Stimulated activated CD8-positive, alpha-beta memory T cell treated with anti-CD3 and anti-CD28 coated beads, Interleukin-4, amount 100 ng/mL, for 1 hour (primary cell): ENCODE measurements at places on chromosomes 1 and 21.

DNA sequence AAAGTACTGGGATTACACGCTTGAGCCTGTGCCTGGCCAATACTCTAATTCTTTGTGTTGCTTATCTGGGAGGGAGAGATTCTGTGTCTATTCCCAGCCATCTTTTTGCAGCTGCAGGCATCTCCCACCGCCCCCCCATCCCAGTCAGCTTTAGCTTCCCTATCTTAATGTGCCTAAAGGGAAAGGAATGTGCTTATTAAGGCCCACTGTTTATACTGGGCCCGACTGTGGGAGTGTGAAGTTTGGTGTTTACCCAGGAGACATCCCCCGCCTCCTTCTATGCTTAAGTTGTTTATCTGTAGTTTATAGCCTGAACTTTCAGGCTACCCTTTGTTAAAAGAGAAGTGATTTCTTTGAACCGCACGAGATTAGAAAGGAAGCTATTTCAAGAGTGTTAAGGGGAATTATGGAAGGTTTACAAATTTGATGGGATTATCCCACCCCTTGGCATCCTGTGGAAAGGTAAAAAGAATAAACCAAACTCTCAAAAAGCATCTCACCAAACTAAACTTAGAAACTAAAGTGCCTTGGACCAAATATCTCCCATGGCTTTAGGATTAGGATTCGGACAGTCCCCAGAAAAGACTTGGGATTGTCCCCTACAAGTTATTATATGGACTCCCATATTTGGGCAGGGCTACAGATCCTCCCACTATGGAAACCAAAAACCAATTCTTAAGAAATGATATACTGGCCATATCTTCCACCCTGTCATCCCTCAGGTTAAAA, 25.5 kb upstream of the ZNF496 start:
- no peak for DNase-seq

- DNase-seq: no peak
These were observed 128.7 kb downstream of the ACTL8 start for GRCh38 chr1:17883662-17884395.

DNA sequence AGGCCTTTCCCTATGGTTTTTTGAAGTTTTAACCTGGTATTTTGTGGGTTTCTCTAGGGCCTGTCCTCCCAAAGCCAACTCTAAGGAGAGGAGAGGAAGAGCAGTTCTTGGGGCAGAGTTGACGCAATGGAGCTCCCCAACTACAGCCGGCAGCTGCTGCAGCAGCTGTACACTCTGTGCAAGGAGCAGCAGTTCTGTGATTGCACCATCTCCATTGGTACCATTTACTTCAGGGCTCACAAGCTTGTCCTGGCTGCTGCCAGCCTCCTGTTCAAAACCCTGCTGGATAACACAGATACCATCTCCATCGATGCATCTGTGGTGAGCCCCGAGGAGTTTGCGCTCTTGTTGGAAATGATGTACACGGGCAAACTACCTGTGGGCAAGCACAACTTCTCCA, 38.2 kb downstream of the ZBTB40 start:
- no peak for DNase-seq

- DNase-seq: no peak
These were observed at the start of gene JAM2 for GRCh38 chr21:25638660-25639550. Gene JAM2, plus strand, starts transcription at chr21:25639258. Its CDS starts 564 bp downstream, at chr21:25639822.

DNA sequence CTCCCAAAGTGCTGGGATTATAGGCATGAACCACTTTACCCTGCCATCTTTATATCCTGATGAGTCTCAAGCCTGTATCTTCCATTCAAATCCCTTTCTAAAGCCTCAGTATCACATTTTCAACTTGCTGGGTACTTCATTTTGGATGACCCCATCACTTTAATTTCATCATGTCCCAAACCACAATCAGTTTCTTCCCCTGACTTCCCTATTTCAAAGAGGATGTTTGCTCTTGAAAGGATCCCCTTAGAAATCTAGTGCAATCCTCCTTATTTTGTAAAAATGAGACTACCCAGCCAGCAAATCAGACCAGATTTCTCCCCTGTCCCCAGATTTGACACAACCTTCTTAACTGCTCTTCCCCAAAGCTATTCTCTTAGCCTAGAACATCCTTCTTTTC, 7.0 kb upstream of the TRIT1 start:
- DNase-seq: no peak

DNA sequence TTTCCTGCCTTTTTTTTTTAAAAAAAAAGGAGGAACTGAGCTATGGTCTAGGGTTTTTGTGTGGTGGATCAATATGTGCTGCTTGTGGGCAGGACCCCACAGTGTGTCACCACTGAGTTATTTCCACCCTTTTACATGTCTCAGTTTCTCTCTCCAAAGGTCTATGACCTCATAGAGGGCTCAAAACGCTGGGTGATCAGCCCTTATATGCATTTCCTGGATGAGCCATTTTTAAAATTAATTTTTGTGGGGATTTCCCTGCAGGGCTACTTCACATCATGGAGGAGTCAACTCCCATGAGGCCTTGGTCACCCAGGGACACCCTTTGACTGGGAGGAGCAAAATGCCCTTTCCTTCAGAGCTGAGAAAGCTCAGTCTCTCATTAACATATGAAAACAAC, 20.7 kb upstream of the HAO2 start:
- DNase-seq: no peak

DNA sequence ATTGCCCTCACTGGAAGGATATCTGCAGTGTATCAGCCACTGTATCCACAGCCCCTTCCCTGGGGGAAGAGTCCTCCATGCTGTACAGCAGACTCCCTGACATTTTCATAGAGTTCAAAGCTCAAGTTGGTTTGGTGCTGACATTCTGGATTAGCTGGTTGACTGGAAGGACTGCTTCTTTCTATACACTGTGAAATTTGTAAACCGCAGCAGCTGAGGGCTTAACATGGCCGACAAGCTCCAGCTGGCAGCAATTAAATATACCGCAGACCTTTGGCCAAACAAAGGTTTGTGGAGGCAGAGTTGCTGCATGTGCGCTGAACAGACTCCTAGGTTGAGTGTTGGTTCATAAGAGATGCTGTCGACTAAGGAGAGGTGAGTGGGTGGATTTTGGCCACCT, 126.4 kb downstream of the DHRS3 start:
- DNase-seq: no peak

- DNase-seq: peak; percentile 54
These were observed 19.5 kb upstream of the NCMAP start for GRCh38 chr1:24536391-24536840.

DNA sequence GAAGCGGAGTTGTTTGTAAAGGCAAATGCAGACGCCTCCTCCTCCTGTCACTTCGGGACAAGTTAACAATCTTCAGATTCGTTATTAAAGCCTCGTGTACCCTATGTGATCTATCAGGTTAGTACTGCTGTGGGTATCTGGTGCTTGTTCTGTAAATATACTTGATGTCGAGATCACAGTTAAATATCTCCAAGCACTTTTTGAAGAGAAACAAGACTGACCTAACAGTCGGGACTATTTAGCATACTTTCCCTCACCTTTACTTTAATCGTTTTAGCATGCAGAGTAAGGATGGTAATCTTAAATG, 710 bp downstream of the KLHL20 start:
- DNase-seq: no peak

GRCh38 chr1:246219508-246220030, 287.5 kb downstream of the SMYD3 start:
- no peak for DNase-seq

DNA sequence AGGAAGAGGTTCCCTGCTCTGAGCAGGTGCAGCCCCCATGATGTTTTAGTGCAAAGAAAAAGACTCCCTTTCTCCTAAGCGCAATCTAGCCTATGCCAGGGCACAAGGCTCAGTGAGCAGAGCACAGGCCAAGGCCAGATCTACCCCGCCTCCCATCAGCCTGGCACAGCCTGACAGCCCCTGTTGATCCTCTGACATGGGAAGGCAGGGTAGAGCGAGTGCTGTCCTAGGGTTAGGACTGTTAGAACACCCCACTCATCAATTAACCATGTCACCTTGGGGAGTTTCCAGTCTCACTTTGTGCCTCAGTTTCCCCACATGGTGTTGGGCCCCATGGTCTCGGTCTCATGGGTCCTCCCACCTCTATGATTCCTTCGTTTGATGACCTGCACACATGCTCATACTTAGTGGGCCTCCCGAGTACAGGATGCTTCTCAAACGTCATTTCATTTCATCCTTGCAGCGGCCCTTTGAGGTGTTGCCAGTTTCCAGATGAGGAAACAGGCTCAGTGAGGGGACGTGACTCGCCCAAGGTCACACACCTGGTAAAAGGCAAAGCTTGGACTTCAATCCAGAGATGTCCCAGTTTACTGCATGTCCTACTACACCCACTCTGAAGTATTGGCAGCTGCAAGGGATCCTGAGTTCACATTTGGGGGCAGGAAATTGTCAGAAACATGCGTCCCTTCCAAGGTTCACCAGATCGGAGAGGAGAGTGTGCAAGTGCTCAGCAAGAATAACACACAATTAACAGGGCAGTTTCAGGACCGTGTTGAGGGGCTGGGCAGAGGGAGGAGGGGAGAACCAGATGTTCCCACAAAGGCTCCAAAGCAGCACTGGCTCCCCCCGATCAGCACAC, 213.3 kb downstream of the TRABD2B start:
- DNase-seq: no peak

DNA sequence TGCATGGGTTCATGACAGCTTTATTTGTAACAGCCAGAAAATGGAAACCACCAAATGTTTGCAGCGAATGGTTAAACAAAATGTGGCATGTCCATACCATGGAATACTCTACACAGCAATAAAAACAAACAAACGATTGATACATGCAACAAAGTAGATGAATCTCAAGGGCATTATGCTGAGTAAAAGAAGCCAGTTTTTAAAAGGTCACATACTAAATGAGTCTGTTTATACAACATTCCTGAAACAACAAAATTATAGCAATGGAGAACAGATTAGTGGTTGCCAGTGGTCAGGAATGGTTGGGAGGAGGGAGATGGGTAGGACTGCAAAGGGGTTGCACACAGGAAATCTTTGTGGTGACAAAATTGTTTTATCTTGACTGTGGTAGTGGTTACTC, 202.4 kb upstream of the UBE2U start:
- DNase-seq: no peak

GRCh38 chr1:94538243-94538827, 3.2 kb downstream of the F3 start:
- DNase-seq: no peak

DNA sequence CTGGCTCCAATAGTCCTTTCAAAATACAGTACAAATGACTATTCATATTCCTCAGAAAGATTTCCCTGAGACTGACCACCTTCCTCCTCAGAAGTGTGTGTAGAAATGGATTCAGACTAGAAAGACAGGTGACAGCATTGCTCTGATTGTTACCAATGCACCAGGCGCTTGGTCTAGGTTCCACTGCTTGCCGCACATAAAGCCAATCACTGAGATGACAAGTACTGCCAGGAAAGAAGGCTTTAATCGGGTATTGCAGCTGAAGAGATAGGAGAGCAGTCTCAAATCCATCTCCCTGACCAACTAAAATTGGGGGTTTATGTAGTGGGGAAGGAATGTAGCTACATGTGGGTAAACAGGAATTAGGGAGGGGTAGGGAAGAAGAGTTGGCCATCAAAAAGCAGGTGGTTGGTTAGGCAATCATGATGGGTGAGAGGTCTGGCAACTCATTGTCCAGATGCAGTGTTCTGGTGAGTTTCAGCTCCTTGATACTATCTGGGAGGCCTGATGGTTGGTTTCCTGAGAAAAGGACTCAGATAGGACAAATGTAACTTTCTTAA, 98.0 kb downstream of the KCNH1 start:
- DNase-seq: no peak

GRCh38 chr1:236308827-236309226, 27.1 kb upstream of the ERO1B start:
- no peak for DNase-seq
